ENCODE measurements at places on chromosomes 3 and 15.
A peak's percentile ranks its signal among the peaks of the same experiment; 100 is the strongest.

GRCh38 chr3:128229106-128229857 is 76.0 kb downstream of the EEFSEC start:
- no peak for DNase-seq

- DNase-seq, result no peak
Observed at GRCh38 chr15:100880139-100880896, 687 bp downstream of the ALDH1A3 start.

DNA sequence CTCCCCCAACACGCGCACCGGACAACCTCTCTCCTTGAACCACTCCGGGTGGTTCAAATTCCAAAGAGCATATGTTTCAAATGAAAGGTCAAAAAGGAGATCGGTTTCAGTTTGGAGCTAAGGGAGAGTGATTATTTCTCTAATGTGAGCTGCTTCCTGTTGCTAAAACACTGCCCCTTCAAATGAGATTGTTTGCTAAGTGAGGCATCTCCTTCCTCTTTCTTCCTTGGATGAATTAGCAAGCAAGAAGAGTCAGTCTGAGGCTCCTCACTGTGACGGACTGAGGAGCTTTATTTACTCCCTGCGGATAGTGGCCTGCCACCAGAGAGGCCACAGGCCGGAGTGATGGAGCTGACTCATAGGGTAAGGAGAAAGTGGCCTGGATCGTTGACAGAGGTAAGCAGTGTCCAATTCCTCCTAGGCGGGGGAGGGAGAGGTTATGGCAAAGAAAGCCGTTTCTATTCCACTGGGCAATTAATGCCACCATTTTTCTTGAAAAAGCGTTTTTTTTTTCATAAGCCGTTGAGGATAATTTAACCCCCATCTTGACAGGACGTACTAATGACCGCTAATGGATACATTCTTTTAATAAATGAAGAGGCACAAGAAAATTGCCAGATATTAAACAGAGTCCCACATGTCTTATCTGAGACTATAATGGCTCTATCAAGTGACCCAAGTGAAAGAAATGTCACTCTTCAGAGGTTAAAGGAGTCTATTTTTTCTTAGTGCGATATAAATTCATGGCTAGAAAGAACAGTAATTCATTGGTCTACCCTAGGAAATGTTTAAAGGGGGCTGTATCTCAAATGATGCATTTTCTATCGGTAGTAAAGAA is 167.0 kb upstream of the ANKRD28 start:
- DNase-seq, result no peak

- DNase-seq, result no peak
Observed at GRCh38 chr15:50884540-50884939, 23.9 kb upstream of the AP4E1 start.

- no peak for DNase-seq
Observed at GRCh38 chr3:104396974-104397669, 969.6 kb upstream of the ALCAM start.

GRCh38 chr15:49145651-49146609 is 9.5 kb downstream of the COPS2 start:
- DNase-seq, result peak; percentile 10

DNA sequence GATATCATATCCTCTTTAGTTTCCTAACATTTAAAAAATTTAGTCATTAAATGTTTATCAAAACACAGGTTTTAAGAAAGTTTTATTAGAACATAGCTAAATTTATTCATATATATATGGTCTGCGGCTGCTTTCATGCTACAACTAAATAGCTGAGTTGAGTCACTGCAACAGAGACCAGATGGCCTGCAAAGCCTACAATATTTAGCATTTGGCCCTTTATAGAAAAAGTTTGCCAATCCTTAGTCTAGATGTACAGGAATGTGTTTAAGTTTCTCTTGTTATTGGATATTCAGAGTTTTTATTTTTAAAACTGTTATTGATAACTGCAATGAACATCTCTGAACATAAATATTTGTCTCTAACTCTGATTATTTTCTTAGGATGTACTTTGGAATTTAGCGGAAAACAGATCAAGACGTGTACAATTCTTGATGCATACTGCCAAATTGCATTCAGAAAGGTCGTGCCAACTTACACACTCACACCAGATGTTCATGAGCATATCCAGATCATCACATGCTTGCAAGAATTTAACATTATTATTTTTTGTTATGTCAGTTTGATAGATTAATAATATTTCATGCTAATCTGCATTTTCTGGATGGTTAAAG is 157.9 kb downstream of the STAC start:
- DNase-seq, result no peak

DNA sequence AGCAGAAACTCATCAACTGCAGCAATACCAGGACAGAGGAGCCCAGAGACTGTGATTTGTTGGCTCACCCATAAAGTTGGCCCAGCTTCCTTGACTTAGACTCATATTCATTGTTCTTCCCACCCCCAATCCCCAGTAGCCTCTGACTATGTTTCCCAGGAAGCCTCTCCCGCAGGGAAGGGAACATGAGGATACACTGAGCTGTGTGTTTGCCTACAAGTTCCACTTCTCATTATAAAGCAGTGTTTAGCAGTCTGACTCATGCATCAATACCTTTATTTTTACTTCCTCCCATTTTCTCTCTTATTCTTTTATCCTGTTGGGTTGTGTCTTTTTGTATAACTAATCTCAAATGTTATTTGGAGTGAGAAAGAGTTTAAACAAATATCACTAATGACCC is 111.6 kb upstream of the PHLDB2 start:
- DNase-seq, result no peak

All from NCI-H1436 (cell line).